ENCODE measurements at places on chromosomes 7 and 10.

- no peak for DNase-seq
Observed at GRCh38 chr7:44147026-44147991, 6.2 kb upstream of the MYL7 start.

GRCh38 chr10:21368022-21368582 lies 157.4 kb downstream of the SKIDA1 start:
- DNase-seq: no peak

- DNase-seq: no peak
Observed at GRCh38 chr7:41255716-41256115, 447.2 kb downstream of the INHBA start.

- DNase-seq: no peak
Observed at GRCh38 chr10:120477021-120477742, 20.2 kb downstream of the PLPP4 start.

- peak; percentile 99 for DNase-seq
Observed at GRCh38 chr10:92756201-92757065, 66.7 kb downstream of the HHEX start.

GRCh38 chr10:35588836-35589235 lies 16.3 kb upstream of the GJD4 start:
- DNase-seq: no peak

GRCh38 chr7:89104748-89105685 lies 309.5 kb upstream of the TEX47 start:
- no peak for DNase-seq

DNA sequence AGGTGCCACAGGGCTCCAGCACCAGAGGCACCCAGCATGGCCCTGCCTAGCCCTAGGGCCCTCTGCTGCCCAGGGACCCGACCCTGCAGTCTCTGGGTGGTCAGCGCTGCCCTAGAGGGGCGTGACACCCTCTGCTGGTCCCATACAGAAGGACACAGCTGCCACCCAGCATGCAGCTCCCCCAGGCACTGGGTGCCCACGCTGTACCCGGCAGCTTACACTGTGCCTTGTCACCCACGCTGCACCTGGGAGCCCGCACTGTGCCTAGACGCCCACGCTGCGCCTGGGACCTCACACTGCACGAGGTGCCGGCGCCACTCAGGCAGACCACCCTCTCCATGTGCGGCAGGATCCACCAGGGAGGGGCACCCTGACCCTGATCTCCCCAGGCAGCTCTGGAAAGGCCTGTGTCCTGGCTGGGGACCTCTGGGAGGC lies 55.2 kb downstream of the PWWP2B start:
- no peak for DNase-seq

GRCh38 chr7:73647725-73648592 lies 19.7 kb upstream of the VPS37D start:
- peak; percentile 5 for DNase-seq

DNA sequence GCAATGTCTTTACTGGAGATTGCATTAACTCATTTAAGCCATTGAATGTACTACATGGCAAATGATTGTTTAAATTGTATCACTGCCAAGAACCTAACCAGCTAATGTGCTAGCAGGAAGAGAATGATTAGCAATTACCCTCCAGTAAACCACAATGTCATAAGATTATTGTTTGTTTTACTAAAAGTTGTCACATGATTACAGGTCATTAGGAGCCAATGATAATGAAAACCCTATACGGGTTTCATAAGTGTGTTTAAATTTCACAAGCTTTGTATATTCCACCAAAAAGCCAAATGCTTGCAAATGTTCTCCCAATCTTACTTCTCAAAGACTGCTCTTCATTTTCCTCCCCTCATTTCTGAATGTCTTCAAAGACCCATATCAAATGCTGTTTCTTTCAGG lies 76.5 kb upstream of the PPP1R3C start:
- peak; percentile 19 for DNase-seq

Data from dermis microvascular lymphatic vessel endothelial cell (primary cell).